ENCODE measurements at places on chromosomes 1 and 21.

GRCh38 chr21:15669247-15669646 is 60.5 kb upstream of the USP25 start:
- no peak for DNase-seq

GRCh38 chr1:19918057-19918456 is 5.4 kb downstream of the PLA2G2E start:
- peak; percentile 90 for DNase-seq

GRCh38 chr1:118223426-118223825 is 38.4 kb upstream of the SPAG17 start:
- DNase-seq: peak; percentile 64

GRCh38 chr21:40227096-40227495 is 359.9 kb downstream of the PCP4 start:
- peak; percentile 26 for DNase-seq

DNA sequence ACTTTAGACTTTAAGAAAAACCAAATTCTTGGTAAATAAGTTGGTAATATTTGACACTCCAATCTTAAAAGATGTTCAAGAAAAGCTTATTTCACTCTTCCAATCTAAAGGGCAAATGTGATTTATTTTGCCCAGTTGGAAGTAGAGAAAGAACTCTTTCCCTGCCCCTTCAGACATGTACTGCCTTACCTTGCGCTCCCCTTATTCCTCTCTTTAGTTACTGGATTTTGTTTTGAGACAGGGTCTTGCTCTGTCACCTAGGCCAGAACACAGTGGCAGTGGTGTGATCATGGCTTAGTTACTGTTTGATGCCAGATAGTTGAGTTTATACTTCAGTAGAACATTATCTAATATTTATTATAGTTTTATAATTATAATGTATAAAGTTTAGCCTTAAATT is 27.5 kb downstream of the FUBP1 start:
- no peak for DNase-seq

- no peak for DNase-seq
Measured at GRCh38 chr1:85229574-85230097, 28.8 kb upstream of the SYDE2 start.

- DNase-seq: peak; percentile 91
Measured at GRCh38 chr1:17502326-17502778, 37.1 kb upstream of the ARHGEF10L start.

GRCh38 chr1:109838838-109839240 is 71.8 kb upstream of the CSF1 start:
- DNase-seq: peak; percentile 55
